ENCODE measurements at places on chromosomes 7 and 10. TPM values are rescaled to one million over a fixed set of nuclear protein-coding genes. Genes with fewer than 3 reads are reported as not detected.

The ACHE gene
- polyA plus RNA-seq: 12.2 TPM

The ADCYAP1R1 gene
- polyA plus RNA-seq: 8.6 TPM

The EIF5AL1 gene
- 0.08 TPM for polyA plus RNA-seq

The BMPER gene
- polyA plus RNA-seq: 2.1 TPM

The LRRTM3 gene
- 3.4 TPM for polyA plus RNA-seq

The AS3MT gene
- 16.9 TPM for polyA plus RNA-seq

The SLC26A3 gene
- polyA plus RNA-seq: not detected

The LRRD1 gene
- 2.7 TPM for polyA plus RNA-seq

The HOXA6 gene
- not detected for polyA plus RNA-seq

The RPP30 gene
- polyA plus RNA-seq: 86.5 TPM

The TLX1 gene
- polyA plus RNA-seq: not detected

The GHRHR gene
- polyA plus RNA-seq: not detected

The LRRC17 gene
- 6.7 TPM for polyA plus RNA-seq

The ZNF25 gene
- 72.6 TPM for polyA plus RNA-seq

The KLF14 gene
- polyA plus RNA-seq: 0.48 TPM

The PROSER2 gene
- 0.20 TPM for polyA plus RNA-seq

The IDI2 gene
- polyA plus RNA-seq: 0.24 TPM

The ANKRD30A gene
- polyA plus RNA-seq: not detected

The NACAD gene
- polyA plus RNA-seq: 8.5 TPM

The PPIA gene
- 2,769 TPM for polyA plus RNA-seq

The FAM107B gene
- polyA plus RNA-seq: 87.6 TPM

The SLC16A12 gene
- polyA plus RNA-seq: not detected

The VPS37D gene
- 56.3 TPM for polyA plus RNA-seq

All from neural cell (in vitro differentiated cells).